Neural progenitor cell (in vitro differentiated cells): ENCODE measurements at places on chromosomes 5 and 9.
A peak's percentile ranks its signal among the peaks of the same experiment; 100 is the strongest.

- DNase-seq: no peak
These were observed 32.1 kb downstream of the TMEM252 start for GRCh38 chr9:68508547-68508946.

GRCh38 chr9:129307227-129307970, 129.3 kb upstream of the IER5L start:
- DNase-seq: no peak

- DNase-seq: no peak
These were observed 46.2 kb downstream of the RNF145 start for GRCh38 chr5:159163027-159163700.

DNA sequence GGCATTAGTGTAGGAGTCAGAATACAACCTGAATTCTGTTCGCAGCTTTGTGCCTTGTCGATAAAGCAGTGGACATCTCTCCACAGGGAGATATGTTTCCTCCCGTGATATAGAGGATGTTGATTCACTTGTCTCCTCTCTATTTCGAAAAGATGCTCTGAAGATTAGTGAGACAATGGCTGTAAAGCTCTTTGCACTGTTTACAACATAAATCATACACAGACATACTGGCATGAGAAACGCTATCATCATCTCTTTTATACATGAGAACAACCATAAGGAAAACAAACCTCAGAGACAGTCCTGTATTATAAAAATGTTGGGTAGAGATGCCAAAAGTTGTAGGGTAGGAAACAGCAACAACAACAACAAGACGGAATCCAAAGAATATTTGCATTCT, 507.4 kb downstream of the RAB3C start:
- DNase-seq: no peak

DNA sequence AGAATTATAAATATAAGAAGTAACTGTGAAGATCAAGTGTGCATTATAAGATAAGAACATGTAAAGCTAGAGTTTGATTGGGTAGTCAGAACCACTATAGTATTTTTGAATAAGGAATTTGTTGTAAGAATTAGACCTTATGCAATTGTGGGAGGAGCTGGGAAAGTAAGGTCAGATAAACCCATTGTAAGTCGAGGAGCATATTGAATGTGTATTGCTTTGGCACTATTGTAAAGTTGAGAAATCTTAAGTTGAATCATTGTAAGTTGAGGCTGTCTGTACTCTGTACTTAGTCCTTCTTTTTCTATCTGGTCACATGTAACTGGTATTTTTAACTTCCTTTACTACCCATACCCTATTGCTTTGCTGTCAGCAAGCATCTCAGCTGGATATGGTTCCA, 158.7 kb downstream of the CCDC171 start:
- no peak for DNase-seq

DNA sequence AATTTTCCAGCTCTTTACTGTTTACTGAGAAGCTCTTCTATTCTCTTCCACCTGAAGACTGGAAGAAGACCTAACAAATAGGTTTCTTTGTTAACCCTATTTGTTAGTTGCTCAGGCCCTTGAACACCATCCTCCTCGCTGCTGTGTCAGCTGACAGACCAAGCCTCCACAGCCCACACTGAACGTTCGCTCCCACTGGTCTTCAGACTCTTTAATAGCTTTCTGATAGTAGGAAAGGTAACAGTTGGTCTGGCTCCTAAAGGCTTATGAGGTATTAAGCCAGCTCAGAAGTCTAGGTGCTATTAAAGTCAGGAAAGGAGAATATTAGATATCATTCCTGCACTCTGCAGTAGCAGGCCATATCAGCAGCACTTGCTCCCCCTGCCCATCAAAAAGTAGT, 23.3 kb upstream of the F2R start:
- no peak for DNase-seq

DNA sequence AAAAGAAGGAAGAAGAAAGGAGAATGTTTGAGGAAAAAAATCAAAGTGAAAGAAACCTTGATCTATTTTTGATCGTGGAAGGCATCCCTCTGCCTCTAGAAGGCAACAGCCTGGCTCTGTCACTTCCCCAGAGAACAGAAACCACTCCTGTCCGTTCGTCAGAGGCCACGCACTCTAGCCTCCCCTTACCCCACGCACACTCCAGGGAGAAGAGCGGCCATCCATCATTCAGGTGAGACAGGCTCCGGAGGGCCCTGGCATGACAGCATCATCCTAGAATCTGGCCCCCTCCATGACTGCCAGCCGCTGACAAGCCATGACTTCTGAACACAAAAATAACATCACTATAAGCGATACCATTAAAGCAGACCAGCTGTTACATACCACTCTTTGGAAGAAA, 135.8 kb downstream of the ROR2 start:
- DNase-seq: no peak

DNA sequence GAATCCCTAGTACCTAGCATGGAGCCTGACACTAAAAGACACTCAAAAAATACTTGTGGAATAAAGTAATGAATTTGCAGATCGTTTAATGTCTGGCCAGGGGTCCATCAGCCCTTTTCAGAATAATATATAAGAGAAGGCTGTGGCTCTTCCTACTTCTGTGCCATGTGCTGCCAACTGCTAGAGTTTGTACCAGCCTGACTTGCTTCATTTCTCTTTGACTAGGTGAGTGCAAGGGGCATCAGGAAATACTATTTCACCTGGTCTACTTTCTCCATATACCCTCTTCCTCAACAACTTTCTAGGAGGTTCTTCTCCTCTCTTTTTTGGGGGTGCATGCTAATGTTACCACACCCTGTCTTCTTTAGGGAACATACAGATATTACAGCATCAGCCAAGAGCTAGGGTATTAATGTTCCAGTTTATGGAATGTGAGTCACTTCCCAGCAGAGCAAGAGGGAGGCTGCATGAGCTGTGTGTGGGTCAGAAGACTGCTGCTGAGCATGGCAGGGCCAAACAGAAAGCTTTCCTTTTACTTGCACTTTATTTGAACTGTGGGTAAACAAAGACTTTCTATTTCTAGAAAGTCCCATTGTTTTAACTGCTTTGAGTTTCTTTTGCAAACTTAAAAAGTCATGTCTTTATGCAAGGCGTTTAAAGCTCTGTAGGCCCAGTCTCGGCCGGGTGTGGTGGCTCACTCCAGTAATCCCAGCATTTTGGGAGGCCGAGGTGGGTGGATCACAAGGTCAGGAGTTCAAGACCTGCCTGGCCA, 158.9 kb downstream of the ADAMTSL1 start:
- DNase-seq: no peak

GRCh38 chr5:135467871-135468485, 15.8 kb upstream of the TIFAB start:
- DNase-seq: no peak

DNA sequence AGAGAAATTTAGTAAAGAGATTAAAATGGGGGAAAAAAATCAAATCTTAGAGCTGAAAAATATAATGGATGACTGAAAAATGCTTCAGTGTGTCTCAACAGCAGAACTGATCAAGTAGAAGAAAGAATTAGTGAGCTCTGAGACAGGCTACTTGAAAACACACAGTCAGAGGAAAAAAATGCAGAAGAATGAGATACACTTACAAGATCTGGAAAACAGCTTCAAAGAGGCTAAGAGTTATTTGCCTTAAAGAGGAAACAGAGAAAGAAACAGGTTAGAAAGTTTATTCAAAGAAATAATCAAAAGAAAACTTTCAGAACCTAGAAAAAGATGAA, 70.5 kb upstream of the OR2K2 start:
- no peak for DNase-seq

GRCh38 chr5:163913548-163913947, 408.1 kb downstream of the MAT2B start:
- no peak for DNase-seq

GRCh38 chr9:127572961-127573721, 38.9 kb upstream of the STXBP1 start:
- no peak for DNase-seq

GRCh38 chr9:70587201-70587600, 172.7 kb upstream of the KLF9 start:
- DNase-seq: no peak

DNA sequence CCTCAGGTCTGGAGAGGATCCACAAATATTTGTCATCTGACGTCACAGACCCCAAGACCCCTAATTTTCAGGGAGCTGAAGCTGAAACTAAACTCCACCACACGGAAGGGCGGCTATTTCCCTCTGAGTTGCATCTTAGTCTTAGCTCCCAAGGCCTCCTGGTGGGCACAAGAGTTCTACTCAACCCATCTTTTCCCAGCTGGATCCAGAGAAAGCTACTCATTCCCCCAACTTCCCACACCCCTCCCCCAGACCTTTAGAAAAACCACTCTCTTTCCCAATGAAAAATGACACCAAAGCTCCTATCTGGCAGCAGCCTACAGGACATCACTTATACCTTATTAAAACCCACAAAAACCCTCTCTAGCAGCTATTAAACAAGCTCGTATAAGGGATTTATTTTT, 67.1 kb upstream of the SLC1A1 start:
- peak; percentile 28 for DNase-seq

GRCh38 chr5:6700685-6701355, 12.4 kb upstream of the TENT4A start:
- no peak for DNase-seq

DNA sequence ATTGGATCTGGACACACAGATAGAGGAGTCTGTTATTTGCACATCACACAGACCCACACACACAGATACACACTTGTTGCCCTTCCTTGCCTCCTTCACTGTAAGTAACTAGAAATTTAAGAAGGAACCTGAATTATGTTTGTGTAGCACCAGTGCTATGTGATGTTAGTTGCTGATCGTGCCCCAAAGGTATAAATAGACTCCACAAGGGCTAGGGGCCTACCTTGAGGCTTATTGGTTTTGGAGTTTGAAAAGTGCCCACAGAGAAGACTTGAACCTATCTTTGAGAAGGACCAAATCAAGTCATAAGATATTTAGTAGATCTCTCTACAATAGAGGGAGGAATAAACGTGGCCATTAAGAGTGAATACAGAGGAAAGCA, 8.8 kb upstream of the TGFBI start:
- no peak for DNase-seq

GRCh38 chr5:1781107-1781506, 18.5 kb downstream of the MRPL36 start:
- DNase-seq: no peak

GRCh38 chr9:32884482-32884881, 101.1 kb downstream of the TMEM215 start:
- DNase-seq: no peak

DNA sequence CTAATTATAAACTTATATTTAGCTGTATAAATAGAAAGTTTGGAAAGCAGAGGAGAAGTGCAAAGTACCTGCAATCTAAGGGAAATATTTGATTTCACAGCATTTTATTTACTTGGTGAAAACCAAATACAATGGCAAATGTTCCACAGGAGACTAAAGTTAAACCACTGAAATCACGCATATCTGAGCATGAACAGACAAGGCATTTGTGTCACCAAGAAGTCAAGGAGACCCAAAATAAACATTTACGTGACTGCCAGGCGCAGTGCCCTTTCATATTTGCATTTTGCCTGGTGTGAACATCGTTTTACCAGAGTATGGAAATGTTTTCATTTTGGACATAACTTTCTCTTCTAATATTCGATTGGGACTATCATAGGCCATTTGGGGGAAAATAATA, 20.6 kb downstream of the UGCG start:
- DNase-seq: no peak

GRCh38 chr9:137606734-137607138, 1.2 kb downstream of the ARRDC1 start:
- no peak for DNase-seq
